ENCODE measurements at places on chromosomes 7 and 10. TPM values are rescaled to one million over a fixed set of nuclear protein-coding genes. Genes with fewer than 3 reads are reported as not detected.

JAKMIP3 gene
- total RNA-seq = 0.54 TPM

DIP2C gene
- total RNA-seq = 24.0 TPM

OGDHL gene
- total RNA-seq = 0.54 TPM

NOS3 gene
- total RNA-seq = 1.8 TPM

RSU1 gene
- 86.3 TPM for total RNA-seq

Data from articular chondrocyte of knee joint (primary cell).